ENCODE measurements at places on chromosomes 12 and 14. TPM values are rescaled to one million over a fixed set of nuclear protein-coding genes. Genes with fewer than 3 reads are reported as not detected.

DNA sequence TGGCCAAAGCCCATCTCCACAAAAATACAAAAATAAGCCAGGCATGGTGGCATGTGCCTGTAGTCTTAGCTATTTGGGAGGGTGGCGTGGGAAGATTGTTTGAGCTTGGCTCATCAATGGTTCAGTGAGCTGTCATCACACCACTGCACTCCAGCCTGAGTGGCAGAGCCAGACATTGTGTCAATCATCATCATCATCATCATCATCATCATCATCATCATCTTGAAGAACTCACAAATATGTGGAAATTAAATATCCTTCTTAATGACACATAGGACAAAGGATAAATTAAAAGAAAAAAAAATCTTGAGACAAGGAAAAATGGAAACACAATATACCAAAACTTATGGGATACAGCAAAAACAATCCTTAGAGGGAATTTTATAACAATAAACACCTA lies 132.5 kb downstream of the LRFN5 start:
- no peak overlapping the region for H3K27ac ChIP-seq
- no peaks in the 10 kb centered on the region for H3K36me3 ChIP-seq
- peaks cover 7% of the 10 kb centered on the region for H3K27me3 ChIP-seq
- peaks cover 2% of the 10 kb centered on the region for H3K4me1 ChIP-seq
- H3K4me3 ChIP-seq, result no peak overlapping the region

DNA sequence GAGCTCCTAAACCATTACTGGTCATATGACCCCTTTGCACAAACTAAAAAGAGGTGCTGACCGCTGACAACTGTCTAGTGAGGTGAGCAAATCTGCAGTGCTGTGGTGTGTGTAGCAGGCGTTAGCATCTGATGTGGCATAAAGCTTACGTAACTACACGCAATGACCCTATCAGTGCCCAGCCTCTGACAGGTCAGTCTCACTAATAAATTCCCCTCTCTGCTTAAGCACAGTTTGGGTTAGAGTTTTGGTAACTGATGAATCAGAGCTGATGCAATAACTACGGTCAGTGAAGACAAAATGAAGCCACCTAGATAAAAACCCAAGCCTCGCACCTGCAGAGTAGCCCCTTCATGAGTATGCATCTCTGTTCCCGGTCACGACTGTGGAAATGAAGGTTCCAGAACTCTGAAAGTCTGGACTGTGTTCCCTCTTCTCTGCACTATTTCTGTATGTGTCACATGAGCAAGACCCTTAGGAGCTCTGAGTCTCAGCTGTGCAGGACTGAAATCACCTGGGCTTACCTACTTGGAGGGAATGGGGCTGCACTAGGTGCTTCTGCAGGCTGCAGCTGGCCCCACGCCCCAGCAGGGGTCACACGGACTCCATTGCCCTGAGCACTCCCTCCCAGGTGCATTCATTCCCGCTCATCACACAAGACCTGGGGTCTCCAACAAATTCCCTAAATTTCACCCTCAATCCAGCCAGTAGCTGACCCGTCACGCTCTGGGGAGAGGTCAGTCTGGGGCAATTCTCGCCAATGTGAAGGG lies 54.4 kb downstream of the RIMBP2 start:
- no peaks in the 10 kb centered on the region for H3K4me1 ChIP-seq
- no peaks in the 10 kb centered on the region for H3K36me3 ChIP-seq
- H3K27me3 ChIP-seq, result peaks cover 7% of the 10 kb centered on the region
- DNase-seq, result no peak
- no peak overlapping the region for H3K27ac ChIP-seq

DNA sequence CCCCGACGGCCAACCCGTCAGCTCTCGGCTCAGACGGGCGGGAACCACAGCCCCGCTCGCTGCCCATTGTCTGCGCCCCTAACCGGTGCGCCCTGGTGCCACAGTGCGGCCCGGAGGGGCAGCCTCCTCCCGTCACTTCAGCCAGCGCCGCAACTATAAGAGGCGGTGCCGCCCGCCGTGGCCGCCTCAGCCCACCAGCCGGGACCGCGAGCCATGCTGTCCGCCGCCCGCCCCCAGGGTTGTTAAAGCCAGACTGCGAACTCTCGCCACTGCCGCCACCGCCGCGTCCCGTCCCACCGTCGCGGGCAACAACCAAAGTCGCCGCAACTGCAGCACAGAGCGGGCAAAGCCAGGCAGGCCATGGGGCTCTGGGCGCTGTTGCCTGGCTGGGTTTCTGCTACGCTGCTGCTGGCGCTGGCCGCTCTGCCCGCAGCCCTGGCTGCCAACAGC lies at the start of gene WNT1:
WNT1 (plus strand) TSS at position 32 of the 450 bp plus-strand sequence; CDS start at position 361, 329 bp downstream.
- peaks cover 47% of the 10 kb centered on the region for H3K4me1 ChIP-seq
- no peak for DNase-seq
- peak within 1 kb of the TSS; percentile 60 for H3K4me3 ChIP-seq
- peaks cover 61% of the 10 kb centered on the region for H3K27me3 ChIP-seq

DNA sequence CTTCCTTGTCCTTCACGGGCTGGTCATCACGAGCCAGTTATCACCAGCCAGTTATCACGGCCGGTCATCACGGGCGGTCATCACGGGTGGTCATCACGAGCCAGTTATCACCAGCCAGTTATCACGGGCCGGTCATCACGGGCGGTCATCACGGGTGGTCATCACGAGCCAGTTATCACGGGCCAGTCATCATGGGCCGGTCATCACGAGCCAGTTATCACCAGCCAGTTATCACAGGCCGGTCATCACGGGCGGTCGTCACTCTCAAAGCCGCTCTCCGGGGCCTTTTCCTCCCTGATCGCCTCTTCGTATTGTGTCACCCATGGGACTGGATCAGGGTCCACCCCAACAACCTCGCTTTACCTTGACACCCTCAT lies 13.9 kb upstream of the FBRSL1 start:
- DNase-seq, result no peak
- peaks cover under 1% of the 10 kb centered on the region for H3K27me3 ChIP-seq
- H3K36me3 ChIP-seq, result no peaks in the 10 kb centered on the region
- peaks cover 35% of the 10 kb centered on the region for H3K4me1 ChIP-seq
- H3K27ac ChIP-seq, result peak overlapping the region; percentile 57
- H3K4me3 ChIP-seq, result peak overlapping the region; percentile 49

DNA sequence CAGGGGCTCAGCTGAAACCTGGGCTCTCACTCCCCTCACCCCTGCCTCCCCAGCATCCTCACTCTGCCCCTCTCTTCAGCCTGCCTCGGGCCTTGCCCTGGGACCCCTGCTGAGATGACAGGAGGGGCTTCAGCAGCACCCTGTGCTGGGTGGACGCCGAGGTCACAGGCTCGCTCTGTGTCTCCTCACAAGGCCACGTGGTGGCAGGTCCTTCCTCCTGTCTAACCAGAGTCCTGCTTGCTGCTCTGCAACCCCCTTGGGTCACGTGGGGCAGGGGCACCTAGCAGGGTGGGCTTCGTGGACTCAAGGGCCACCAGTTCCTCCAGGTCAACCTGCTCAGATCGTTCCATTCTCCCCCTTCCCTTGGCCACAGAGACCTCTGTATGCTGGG lies 90.4 kb downstream of the TMEM121 start:
- H3K27ac ChIP-seq, result no peak overlapping the region
- no peak overlapping the region for H3K4me3 ChIP-seq
- H3K36me3 ChIP-seq, result no peaks in the 10 kb centered on the region
- no peak for DNase-seq

DNA sequence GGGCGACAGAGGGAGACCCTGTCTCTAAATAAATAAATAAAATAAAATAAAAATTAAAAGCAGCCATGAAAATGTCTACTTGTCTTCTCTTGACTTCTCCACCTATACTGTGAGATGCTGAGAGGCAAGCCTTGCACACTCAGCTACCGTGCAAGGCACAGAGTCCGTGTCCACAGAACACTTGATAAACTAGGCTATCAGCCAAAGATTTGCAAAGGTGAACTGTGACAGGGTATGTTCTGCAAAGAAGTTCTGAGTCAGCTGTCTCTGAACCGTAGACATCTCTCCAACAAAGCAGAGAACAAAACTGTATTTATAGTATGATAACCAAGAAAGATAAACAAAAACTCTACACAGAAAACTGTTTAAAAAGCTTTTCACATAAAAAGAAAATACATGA lies 35.5 kb downstream of the STXBP6 start:
- H3K4me3 ChIP-seq, result no peak overlapping the region
- H3K27ac ChIP-seq, result no peak overlapping the region
- H3K4me1 ChIP-seq, result no peaks in the 10 kb centered on the region

DNA sequence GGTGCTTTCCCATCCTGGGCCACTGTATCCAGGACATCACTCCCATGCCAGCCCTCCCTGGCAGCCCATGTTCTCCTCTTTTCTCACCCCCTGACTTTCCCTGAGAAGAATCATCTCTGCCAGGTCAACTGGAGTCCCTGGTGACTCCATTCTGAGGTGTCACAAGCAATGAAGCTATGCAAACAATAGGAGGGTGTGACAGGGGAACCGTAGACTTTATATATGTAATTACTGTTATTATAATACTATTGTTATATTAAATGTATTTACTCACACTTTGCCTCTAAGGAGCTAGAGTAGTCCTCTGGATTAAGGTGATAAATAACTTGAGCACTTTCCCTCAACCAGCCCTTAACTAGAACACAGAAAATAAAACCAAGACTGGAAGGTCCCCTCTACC lies 9.2 kb downstream of the ZNF219 start:
- no peak overlapping the region for H3K27ac ChIP-seq
- peaks cover 21% of the 10 kb centered on the region for H3K4me1 ChIP-seq
- no peaks in the 10 kb centered on the region for H3K27me3 ChIP-seq
- H3K4me3 ChIP-seq, result no peak overlapping the region
- H3K36me3 ChIP-seq, result peaks cover 2% of the 10 kb centered on the region

- peaks cover 19% of the 10 kb centered on the region for H3K27me3 ChIP-seq
- no peak for DNase-seq
- no peaks in the 10 kb centered on the region for H3K4me1 ChIP-seq
Measured at GRCh38 chr14:99807413-99808153, 14.4 kb downstream of the EML1 start.

The HSP90AA1 gene
- 1,115 TPM for total RNA-seq

The KCNK13 gene
- total RNA-seq, result not detected

The CCDC38 gene
- 0.34 TPM for total RNA-seq

The OTOGL gene
- total RNA-seq, result not detected

The REM2 gene
- total RNA-seq, result 0.20 TPM

The RFX4 gene
- total RNA-seq, result not detected

The GLS2 gene
- total RNA-seq, result 5.2 TPM
